ENCODE measurements at places on chromosomes 1 and 21.

DNA sequence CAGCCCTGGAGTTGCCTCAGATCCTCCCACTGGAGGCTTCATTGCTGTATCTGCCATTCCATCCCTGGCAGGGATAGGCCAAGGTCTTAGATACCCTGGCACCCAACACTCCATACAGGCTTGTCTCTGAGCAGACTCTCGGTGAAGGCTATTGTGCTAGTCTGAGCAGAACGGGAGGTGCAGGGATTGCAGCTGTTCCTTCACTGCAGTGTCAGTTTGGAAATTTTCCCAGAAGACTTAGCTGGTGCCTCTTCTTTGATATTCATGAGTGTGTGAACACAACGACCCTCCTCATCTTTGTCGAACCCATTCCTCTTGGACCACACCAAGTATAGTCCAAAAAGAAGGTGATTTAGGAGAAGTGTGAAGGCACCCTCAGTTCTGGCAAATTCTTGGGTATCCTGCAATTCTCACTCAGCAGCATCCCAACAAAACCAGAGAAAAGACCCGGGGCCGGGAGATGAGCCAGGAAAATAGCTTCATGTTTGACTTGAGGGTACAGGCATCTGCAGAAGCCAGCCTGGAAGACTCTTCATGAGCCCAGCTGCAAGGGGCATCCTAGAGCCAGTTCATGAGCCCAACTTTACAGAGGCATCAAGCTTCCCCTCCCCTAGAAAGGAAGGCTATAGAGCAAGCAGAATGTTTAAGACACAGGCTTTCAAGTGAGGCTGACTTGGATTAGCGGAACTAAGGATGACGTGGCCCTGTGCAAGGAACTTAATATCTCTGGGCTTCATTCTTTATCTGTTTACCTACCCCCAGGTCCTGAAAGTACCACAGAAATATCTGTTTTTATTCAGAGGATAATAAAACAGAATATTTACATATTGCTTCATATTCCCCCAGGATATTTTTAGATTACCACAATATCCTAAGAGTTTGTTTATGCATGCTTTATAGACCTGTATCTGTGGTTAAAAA lies 38.8 kb upstream of the HAO2 start:
- no peak for DNase-seq

- DNase-seq = no peak
Measured at GRCh38 chr1:41894808-41895483, 23.8 kb downstream of the HIVEP3 start.

DNA sequence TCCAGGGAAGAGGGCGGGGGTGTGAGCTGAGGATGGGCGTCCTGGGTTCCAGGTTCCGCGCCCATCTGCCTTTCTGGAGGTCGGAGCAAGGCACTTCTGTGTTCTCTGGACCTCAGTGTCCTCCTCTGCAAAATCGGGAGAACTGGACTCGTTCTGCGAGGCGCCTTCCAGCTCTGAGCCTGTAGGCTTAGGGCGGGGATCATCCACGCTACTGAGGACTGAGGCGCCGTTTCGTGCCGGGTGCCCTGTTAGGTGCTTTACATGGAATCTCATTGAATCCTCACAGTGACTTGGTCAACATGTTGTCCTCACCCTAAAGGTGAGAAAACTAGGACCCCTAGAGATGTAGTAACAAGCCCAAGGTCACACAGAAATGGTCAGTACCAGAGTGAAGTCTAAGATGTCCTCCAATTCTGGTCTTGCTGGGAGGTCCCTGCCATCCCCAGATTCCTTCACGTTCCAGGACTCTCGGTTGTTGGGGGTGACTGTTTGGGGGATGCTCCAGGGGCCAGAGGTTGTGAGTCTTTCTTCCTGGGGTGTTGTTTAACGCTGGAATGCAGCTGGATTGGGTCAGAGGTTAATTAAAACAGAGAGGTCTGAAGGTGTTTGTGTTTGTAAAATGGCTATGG lies 677 bp downstream of the PRKAA2 start:
- no peak for DNase-seq

GRCh38 chr1:167022384-167022783 lies 33.3 kb downstream of the MAEL start:
- no peak for DNase-seq

DNA sequence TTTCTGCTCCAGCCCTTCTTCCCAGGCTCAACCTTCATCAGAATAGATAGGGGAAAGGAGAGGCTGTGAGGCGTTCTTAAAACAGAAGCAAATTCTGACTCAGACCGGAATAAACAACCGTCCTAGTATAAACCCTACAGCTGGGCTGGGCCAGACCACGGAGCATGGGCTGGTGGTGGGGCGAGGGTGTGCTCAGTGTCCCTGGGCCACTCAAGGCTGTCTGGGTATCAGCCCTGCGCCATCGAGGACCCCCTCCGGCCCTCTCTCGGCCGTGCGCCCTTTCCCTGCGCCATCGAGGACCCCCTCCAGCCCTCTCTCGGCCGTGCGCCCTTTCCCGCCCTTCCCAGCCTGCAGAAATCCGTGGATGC lies 36.0 kb downstream of the CAPN2 start:
- DNase-seq = no peak

DNA sequence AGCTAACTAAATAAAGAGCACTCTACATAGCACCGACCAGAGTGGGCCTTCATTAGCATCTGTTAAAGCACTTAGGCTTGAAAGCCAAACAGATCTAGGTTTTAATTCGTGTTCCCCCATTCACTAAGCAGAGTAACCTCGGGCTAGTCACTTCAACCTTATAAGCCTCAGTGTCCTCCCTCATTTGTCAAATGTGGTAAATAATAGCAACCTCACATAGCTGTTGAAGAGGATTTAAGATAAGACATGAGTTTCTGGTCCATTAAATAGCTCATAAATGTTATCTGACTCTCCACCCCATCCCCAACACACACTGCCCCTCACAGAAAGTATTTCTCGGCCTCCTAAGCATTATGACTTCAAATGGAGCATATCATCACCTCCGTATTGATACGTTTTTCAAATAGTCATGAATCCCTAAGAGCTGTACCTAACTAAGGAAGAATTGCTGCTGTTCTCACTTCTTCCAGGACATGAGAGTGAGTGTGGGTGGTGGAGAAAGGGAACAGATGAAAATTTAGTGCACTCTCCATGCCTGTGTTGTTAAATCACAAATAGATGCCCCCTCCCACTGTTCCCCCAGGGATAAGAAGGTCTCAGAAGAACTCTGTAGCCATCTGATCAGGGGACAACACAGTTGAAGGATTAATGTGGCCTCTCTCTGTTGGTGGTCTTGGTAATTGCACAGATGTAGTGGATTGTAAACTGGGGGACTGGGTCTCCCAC lies 47.6 kb downstream of the PLPP3 start:
- DNase-seq = no peak

DNA sequence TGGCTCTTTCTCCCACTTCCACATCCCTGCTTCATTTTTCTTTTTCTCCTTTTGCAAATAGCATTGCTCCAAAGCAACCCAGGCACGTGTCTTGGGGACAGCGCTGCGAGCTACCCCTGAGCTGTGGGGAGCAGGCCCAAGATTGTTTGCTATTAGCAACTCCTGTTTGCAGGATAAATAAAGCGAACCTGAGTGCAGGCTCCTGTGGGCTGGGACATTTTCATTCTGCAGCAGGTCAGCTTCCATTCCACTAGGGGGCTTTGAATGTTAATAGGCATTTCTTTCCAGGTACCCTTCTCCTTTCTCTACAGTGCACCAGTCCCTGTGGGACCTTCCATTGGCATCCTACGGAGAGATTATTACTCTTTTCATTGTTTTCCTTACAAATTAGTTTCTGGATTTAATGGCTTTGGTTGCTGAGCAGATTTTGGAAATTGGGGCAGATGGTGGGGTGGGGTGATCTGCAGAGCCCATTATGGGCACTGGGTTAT lies 54.0 kb downstream of the OLFML3 start:
- no peak for DNase-seq

DNA sequence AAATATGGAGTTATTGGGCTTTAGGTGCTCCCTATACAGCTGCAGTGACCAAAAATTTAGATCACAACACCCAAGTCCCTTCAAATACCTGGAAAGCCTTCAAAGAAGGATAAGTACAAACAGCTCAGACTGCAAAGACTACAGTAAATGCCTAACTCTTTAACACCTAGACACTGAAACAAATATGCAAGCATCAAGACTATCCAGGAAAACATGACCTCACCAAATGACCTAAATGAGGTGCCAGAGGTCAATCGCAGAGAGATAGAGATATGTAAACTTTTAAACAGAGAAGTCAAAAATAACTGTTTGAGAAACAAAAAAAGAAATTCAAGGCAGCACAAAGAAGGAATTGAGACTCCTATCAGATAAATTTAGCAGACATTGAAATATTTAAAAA lies 753.8 kb upstream of the B3GALT2 start:
- no peak for DNase-seq

GRCh38 chr1:60949154-60949825 lies 133.1 kb upstream of the NFIA start:
- DNase-seq = no peak

GRCh38 chr1:91585982-91586381 lies 85.3 kb downstream of the CDC7 start:
- no peak for DNase-seq

GRCh38 chr1:6423321-6423999 lies 1.1 kb upstream of the ESPN start:
- peak; percentile 64 for DNase-seq

DNA sequence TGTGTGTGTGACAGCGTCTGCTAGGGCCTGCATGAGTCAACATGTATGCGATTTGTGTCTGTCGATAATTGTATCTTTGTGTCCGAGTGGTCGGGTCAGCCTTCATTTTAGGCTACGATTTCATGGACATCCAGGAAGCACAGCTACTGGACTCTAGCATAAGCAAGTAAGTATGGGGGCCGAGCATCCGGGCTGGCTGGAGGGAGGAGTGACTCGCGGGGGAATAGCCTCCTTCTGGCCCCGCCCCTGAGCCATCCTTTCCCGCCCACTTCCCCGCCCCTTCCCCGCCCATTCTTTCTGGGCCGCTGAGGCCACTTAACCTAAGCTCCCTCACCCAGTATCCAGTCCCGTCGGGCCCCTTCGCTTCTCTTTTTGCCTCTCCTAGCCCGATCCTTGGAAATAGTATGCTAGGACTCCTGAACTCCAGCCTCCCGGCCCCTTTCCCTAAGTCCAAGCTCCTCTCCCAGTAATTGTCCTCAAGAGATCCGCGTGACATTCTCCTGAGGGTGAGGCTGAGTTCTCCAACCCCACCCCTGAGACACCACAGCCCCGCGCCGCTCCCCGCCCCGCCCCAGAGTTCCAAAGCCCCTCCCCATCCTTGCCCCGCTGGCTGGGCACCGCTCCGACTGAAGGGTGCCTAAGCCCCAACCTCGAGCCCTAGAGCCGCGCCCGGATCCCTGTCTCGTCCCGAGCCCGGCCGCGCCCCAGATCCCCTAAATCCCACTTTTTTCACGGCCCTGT lies 1.2 kb downstream of the MAP3K6 start:
- peak; percentile 64 for DNase-seq

GRCh38 chr1:184557423-184558347 lies 170.9 kb downstream of the C1orf21 start:
- no peak for DNase-seq

DNA sequence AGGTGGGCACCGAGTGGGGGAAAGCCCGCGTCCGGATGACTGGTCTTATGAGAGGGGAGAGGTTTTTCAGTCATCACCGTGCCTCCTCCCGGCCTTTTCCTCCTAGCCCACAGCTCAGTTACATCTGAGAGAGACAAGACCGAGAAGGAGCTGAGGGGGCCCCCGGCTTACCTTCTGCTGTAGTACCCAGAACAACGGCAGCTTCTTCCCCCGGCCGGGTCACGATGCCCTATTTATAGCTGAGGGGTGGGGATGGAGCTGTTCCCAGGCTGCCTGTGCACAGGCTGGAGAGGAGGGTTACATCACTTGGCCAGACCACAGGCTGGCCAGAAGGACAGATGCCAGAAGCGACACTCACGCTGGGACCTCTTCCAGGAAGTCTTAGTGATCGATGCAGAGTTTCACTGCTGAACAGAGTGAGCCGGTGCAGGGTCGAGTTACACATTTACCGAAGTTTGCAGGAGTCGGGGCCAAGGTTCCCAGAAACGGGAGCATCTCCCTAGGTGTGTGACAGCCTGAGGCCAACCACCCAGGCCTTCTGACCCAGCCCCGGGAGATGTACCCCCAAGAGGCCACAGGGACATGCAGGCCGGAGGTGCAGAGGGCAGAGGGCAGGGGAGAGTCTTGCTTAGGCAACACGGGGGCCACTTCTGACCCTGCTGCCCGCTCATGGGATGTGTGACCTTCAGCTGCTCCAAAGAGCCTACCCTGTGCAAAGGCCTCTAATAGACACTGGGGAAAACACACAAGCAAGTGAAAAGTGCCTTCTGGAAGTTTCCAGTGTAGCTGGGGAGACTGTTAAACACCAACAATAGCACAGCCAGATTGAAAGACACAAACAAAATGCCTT lies at the start of gene AGT:
AGT (minus strand) TSS at position 208 of the 850 bp plus-strand sequence. CDS start 3,299 bp downstream, outside the sequence.
- DNase-seq = no peak

DNA sequence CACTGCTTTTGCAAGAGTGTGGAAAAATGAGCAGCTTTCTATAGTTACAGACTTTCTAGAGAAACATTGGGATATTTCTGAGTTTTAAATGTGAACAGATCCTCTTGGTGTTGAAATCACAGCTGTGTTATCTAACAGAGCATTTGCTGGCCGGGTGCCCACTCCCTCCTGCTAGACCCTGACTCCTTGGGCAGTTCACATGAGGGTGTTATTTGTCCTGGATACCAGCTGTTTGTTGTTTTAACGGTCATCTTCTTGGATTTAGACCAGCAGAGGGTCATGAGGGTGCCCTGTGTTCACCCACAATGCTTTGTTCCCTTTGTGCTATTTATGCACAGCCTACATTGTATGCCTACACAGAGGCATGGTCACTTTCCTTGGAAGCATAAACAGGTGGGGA lies 67.1 kb downstream of the CENPF start:
- no peak for DNase-seq

DNA sequence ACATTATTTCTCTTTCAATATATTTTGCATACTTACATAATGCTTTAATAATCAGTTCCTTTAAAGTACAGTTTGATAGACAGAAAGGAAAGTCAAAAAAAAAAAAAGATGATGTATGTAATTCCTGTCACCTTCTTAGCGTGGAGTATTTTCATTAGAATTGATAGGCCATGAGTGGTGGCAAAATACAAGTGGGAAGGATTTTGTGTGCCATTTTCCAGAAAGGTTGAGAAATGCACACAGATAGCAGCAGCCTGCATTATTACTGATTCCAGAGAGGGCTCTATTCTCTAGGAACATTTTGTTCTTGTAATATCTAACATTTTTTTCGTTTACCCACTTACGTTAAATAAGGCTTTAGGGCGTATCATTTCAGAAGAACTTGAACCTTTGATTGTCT lies 475.6 kb downstream of the DSCAM start:
- DNase-seq = no peak

DNA sequence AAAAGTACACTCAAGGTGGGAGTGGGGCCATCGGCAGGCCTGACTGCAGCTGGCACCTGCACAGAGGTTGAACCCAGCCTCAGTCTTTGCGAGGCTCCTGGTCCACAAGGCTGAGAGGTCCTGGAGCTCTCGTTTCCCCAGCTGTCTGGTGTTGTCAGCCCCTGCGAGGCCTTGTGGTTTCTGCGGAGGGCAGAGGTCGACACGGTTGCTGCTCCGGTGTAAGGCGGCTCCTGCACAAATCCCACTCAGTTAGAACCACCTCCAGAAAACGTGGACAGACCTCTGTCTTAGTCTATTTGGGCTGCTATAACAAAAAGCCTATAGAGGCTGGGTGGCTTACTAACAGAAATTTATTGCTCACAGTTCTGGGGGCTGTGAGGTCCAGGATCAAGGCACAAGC lies 5.8 kb downstream of the KIAA1614 start:
- DNase-seq = no peak
